ENCODE measurements at places on chromosomes 13 and 19. TPM values are rescaled to one million over a fixed set of nuclear protein-coding genes. Genes with fewer than 3 reads are reported as not detected.

The PABPC3 gene
- total RNA-seq: not detected

The CGB1 gene
- total RNA-seq: not detected

The CCDC8 gene
- 5.4 TPM for total RNA-seq

The ZNF556 gene
- total RNA-seq: 1.3 TPM

The FBXO27 gene
- 8.0 TPM for total RNA-seq

The FBN3 gene
- total RNA-seq: not detected

The NRTN gene
- not detected for total RNA-seq

The IQCN gene
- 6.3 TPM for total RNA-seq

The BCL2L12 gene
- total RNA-seq: 6.8 TPM

The USHBP1 gene
- total RNA-seq: 29.4 TPM

The FAM124A gene
- 29.5 TPM for total RNA-seq

The C19orf67 gene
- not detected for total RNA-seq

The CLEC17A gene
- total RNA-seq: not detected

The ZNF497 gene
- total RNA-seq: 4.8 TPM

The SHD gene
- not detected for total RNA-seq

The ADM5 gene
- total RNA-seq: 1.5 TPM

The POU2F2 gene
- total RNA-seq: 6.0 TPM

The NANOS3 gene
- not detected for total RNA-seq

The PRDX2 gene
- total RNA-seq: 151 TPM

The GIPC3 gene
- total RNA-seq: 0.21 TPM

The EHD2 gene
- 152 TPM for total RNA-seq

The HCST gene
- 12.0 TPM for total RNA-seq

The KIR2DL4 gene
- total RNA-seq: not detected

The FGF22 gene
- 9.0 TPM for total RNA-seq

The SGCG gene
- total RNA-seq: 1.1 TPM

The SPC24 gene
- total RNA-seq: 6.1 TPM

The YJEFN3 gene
- 9.4 TPM for total RNA-seq

The TTC9B gene
- total RNA-seq: not detected

The CGB3 gene
- total RNA-seq: not detected

The ZNF566 gene
- 17.5 TPM for total RNA-seq

The TMEM238 gene
- 7.5 TPM for total RNA-seq

The POP4 gene
- 57.2 TPM for total RNA-seq

The ERFL gene
- 0.30 TPM for total RNA-seq

Measured in tibial nerve (tissue), 4 donors.